Activated T-helper 1 cell treated with anti-CD3 and anti-CD28 coated beads, Interleukin-2, amount 50 U/mL, for 16 hours (primary cell): ENCODE measurements at places on chromosomes 16 and 17.

DNA sequence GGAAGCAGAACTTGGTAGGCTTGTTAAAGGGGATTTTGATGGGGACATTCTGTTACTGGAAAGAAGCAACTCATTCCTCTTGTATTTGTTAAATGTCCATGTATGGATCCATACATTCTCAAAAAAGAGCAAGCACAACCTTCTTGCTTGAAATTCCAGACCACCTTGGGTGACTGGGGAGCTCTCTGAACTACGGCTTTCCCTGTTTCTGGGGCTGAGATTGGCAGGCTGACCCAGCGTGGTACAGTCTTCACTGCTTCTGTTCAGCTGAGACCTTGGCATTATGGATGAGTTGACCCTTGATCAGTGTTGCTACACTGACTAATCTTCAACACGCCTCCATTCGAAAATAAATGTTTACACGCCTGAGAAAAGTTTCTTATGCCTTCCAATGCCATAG, 38.5 kb downstream of the DNAH9 start:
- no peak for DNase-seq

DNA sequence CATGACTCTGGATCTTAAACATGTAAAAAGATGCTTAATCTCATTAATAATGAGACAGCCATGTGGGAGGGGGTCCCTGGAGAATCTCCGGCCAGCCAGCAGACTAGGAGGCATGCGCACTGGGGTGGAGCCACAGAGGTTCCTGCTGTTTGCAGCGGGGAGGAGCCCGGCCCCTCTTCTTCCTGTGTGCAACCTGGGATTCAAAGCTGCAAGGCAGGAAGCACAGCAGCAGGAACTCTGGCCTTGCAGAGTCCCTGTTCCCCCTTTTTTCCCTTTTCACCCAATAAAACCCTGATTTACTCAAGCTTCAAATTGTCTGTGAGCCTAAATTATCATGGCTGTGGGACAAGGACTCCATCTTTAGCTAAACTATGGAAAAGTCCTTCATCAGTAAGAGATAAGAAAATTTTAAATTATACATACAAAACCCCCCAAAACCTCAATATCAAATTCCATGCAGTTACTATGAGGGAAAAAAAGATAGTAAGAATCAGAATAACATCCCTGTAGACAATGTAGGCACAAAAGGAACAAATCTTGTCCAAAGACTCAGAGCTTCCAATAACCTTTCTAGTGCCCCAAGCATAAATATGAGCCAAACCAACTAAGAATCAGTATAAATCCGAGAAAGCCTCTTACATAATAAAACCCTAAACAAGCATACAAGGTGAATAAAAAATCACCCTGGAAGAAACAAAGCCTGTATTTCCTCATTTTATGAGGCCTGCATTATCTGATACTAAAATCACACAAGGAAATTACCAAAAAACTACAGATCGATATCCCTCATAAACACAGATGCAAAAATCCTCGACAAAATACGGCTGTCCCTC, 12.1 kb downstream of the CFDP1 start:
- no peak for DNase-seq

DNA sequence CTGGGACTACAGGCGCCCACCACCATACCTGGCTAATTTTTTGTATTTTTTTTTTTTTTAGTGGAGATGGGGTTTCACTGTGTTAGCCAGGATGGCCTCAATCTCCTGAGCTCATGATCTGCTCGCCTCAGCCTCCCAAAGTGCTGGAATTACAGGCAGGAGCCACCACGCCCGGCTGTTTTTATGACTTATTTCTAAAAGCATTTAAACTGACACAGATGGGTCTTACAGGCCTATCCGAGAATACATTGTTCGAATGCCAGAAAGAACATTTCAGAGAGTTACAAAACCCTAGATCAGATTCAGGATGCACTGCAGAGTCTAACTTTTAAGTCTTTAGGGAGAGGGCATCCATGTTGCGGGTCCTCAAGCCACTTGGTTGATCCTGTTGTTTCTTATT, 234.7 kb upstream of the MAF start:
- no peak for DNase-seq

- peak; percentile 31 for DNase-seq
These were observed 852 bp upstream of the HELZ start for GRCh38 chr17:67245694-67246402.

- DNase-seq: no peak
These were observed 17.5 kb downstream of the FANCA start for GRCh38 chr16:89798832-89799370.

GRCh38 chr17:28738680-28739384, 5.0 kb upstream of the TRAF4 start:
- DNase-seq: no peak

DNA sequence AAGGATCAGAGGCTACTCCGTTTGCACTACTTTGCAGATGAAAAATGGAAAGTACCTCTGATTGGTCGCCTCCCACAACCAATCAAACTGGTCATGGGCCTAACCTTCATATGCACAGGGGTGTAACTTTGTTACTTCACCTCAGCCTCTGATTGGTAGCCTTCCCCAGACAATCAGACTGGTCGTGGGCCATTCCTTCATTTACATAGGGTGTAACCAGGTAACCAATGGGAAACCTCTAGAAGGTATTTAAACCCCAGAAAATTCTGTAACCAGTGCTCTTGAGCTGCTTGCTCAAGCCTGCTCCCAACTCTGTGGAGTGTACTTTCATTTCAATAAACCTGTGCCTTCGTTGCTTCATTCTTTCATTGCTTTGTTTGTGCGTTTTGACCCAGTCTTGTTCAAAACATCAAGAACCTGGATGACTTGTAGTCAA, 39.2 kb upstream of the USP22 start:
- no peak for DNase-seq

DNA sequence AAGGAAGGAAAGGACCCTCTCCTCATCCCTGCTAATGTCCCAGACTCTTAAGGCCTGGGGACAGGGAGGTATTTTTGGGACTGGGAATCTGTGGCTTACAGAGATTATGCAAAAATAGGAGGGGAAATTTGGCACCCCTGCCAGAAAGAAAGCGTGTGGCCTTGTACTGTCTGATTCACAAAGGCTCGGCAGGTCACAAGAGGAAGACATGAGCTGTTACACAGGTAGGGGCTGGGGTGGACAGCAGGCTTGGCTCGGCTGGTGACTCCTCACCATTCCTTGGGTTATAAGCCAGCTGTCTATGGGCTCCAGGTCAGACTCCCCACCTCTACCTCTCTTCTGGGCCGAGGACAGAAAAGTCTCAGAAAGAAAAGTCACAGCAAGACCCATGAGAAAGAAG, 20.7 kb upstream of the SREBF1 start:
- DNase-seq: no peak

DNA sequence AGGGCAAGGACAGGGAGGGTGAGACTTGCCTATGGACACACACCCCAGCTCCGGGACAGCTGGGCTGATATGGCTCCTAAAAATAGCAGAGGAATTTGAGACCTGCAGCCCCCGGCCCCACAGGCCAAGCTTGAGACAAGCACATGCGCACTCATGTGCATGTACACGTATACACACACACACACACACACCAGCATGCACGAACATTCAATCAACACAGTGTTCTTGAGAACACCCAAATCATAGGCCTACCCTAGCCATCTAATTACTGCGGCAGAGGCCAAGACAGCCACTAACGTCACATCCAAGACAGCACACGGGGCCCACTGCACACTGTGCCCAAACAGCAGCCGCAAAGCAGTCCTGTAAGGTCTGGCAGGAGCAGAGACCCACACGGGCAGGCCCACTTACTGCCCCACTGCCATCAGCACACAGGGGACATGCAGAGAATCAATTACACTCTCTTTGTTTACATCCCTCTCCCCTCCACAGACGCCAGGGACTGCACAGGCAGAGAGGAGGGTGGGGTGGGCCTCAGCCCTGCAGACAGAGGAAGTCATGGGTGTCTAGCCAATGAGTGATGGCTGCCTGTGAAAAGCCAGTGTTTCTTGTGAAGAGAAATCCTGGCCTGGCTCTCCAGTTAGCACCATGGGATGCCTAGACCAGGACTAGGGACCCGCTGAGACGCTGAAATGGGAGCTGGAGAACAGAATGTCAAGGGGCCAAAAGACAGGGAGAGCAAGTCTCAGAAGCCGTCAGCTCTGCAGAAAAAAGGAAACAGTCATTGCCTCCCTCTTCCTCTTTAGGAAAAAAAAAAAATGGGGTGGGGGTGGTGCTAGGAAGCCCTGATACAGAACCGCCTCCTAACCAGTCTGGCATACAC, 39.3 kb downstream of the MYO18A start:
- DNase-seq: no peak

- DNase-seq: no peak
These were observed 77.1 kb upstream of the DNAH17 start for GRCh38 chr17:78654325-78654724.
